ENCODE measurements at places on chromosomes 5 and 9. TPM values are rescaled to one million over a fixed set of nuclear protein-coding genes. Genes with fewer than 3 reads are reported as not detected.

Gene LECT2
- polyA plus RNA-seq: not detected

Gene TSLP
- 2.1 TPM for polyA plus RNA-seq

Gene ZNF618
- 4.9 TPM for polyA plus RNA-seq

Gene FRRS1L
- polyA plus RNA-seq: not detected

Gene PCDHA13
- not detected for polyA plus RNA-seq

Gene CCNJL
- polyA plus RNA-seq: 0.18 TPM

Gene RAI14
- polyA plus RNA-seq: 19.4 TPM

Gene EQTN
- not detected for polyA plus RNA-seq

Gene NR6A1
- polyA plus RNA-seq: 0.50 TPM

Gene IQGAP2
- 40.2 TPM for polyA plus RNA-seq

Gene CDX1
- polyA plus RNA-seq: 30.2 TPM

GRCh38 chr9:126438741-126439401 is 112.2 kb downstream of the MVB12B start:
- H3K36me3 ChIP-seq: no peaks in the 10 kb centered on the region
- H3K27ac ChIP-seq: no peak overlapping the region
- no peak overlapping the region for H3K4me3 ChIP-seq
- DNase-seq: no peak
- H3K4me1 ChIP-seq: no peaks in the 10 kb centered on the region

DNA sequence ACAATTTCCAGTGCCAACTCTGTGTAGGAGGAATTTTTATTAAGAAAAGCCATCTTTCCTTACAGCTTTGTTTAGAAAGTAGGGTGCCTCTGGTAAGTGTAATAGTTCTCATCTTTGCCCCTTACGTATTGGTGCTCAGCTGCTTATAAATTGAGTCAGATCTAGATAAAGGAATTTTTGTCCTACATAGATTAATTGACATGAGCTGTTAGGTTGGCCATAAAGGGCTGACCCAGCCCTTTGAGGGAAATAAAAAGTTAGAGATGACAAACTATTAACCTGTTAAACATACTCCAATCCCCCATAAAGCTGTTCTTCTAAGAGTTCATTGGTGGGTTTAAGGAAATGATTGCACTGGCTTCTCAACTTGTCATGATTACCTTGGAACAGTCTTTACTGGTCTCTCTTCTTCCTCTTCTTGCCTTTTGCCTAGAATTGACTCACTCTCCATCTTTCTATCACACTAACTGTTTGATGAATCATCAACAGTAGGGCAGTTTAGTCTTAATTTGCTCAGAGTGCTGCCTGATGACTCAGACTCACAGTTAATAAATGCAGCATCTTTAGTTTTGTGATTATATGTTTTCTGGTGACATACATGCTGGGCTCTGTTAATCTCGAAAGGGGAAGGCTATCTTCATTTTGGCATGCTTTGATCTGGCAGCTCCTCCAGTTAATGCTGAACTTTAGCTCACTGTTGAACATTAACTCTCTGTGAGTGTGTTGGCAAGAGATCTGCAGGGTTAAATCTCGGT is 51.7 kb downstream of the ARHGAP26 start:
- no peak overlapping the region for H3K4me3 ChIP-seq
- H3K36me3 ChIP-seq: no peaks in the 10 kb centered on the region
- H3K4me1 ChIP-seq: peaks cover 4% of the 10 kb centered on the region
- H3K27ac ChIP-seq: no peak overlapping the region
- DNase-seq: no peak
- H3K27me3 ChIP-seq: no peaks in the 10 kb centered on the region

GRCh38 chr5:144510845-144511579 is 340.3 kb downstream of the KCTD16 start:
- H3K4me1 ChIP-seq: no peaks in the 10 kb centered on the region
- no peak overlapping the region for H3K27ac ChIP-seq
- no peak overlapping the region for H3K4me3 ChIP-seq

GRCh38 chr5:98588215-98588614 is 185.2 kb upstream of the RGMB start:
- no peak overlapping the region for H3K27ac ChIP-seq
- H3K27me3 ChIP-seq: no peaks in the 10 kb centered on the region
- H3K4me1 ChIP-seq: no peaks in the 10 kb centered on the region
- no peaks in the 10 kb centered on the region for H3K36me3 ChIP-seq

DNA sequence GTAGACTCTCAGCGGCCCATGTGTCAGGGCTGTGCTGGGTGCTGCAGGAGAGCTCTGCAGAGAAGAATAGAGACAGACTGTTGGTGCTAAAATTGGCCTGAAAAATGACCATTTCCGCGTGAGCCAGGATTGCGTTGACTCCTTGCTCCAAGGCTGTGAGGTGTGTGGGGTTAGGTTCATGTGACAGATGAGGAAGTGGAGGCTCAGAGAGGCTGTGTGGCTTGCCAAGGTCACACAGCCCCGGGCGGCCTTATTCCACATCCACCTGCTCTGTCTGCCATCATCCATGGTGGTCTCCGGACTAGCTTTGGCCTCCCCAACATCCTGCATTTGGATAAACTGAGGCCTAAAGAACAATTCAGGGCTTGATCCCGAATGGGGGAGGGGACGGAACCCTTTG is 15.2 kb downstream of the NEK6 start:
- H3K27ac ChIP-seq: peak overlapping the region; percentile 35
- no peaks in the 10 kb centered on the region for H3K27me3 ChIP-seq
- no peaks in the 10 kb centered on the region for H3K36me3 ChIP-seq
- H3K4me3 ChIP-seq: no peak overlapping the region

DNA sequence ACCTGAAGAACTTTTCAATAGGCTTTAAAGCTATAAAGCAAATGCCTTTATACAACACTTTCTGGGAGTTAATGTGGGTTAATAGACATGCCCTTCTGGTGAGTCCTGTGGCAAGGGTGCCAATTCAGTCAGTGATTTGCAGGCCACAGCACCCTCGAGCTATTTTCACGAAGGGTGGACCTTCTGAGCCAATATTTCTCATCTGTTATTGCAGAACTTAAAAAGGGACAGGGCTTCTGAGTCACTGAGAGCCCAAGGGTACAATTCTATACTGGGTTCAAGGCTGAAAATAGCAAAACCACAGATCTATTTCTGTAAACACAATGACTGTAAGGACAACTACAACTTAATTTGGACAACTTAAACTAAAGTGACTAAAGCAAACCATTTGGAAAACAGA is 92.8 kb downstream of the GABRG2 start:
- no peak overlapping the region for H3K4me3 ChIP-seq
- no peak for DNase-seq
- H3K36me3 ChIP-seq: no peaks in the 10 kb centered on the region
- no peak overlapping the region for H3K27ac ChIP-seq
- H3K4me1 ChIP-seq: no peaks in the 10 kb centered on the region
- no peaks in the 10 kb centered on the region for H3K27me3 ChIP-seq

DNA sequence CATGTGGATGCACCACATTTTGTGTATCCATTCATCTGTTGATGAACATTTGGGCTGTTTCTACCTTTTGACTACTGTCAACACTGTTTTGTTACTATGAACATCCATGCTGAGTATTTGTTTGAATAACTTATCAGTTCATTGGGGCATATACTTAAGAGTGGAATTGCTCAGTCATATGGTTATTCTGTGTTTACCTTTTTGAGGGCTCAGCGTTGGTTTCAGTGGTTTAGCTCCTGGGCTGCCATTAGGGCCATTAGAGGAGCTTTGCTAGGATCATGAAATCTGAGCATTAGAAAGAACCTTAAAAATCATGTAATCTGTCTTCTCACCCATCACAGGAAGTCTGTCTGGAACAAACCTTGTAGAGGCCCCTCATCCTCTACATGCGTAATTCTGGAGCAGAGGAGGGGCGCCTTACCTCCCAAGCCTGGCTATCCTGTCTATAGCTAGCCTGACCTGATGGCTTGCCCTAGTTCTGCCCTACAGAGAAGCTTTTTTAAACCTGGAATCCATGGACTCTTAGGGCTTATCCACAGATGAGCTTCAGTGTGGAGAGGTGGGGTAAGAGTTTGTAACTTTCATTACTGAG is 92.9 kb downstream of the PDZD2 start:
- DNase-seq: no peak
- no peaks in the 10 kb centered on the region for H3K27me3 ChIP-seq
- H3K27ac ChIP-seq: no peak overlapping the region
- no peak overlapping the region for H3K4me3 ChIP-seq

- no peaks in the 10 kb centered on the region for H3K4me1 ChIP-seq
- peak; percentile 51 for DNase-seq
- peaks cover 2% of the 10 kb centered on the region for H3K36me3 ChIP-seq
- peak overlapping the region; percentile 16 for H3K27ac ChIP-seq
- H3K27me3 ChIP-seq: no peaks in the 10 kb centered on the region
- H3K4me3 ChIP-seq: peak overlapping the region; percentile 39
Observed at GRCh38 chr5:40834391-40834848, 602 bp downstream of the RPL37 start.

DNA sequence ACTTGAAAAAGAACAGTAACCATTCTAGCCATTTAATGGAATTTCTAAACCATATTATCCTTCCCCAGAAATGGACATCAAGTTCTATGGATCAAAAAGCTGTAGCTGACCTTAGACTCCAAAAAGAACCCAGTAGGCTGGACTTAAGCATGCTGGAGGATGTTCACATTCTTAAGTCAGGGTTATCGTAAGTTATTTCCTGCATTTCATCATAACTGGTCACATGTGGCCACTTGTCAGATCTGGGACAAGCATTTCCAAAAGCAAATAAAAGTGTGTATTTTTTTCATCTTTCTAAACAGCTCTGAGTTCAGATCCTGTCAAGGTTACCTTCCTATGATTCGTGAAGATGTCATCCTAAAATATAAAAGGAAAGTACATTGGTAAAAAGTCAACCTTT is 274.5 kb upstream of the PTGER4 start:
- no peak for DNase-seq
- no peak overlapping the region for H3K4me3 ChIP-seq
- H3K4me1 ChIP-seq: no peaks in the 10 kb centered on the region
- H3K27me3 ChIP-seq: no peaks in the 10 kb centered on the region
- H3K27ac ChIP-seq: no peak overlapping the region

GRCh38 chr5:97854871-97855762 is 672.1 kb upstream of the RIOK2 start:
- H3K4me3 ChIP-seq: no peak overlapping the region
- H3K27ac ChIP-seq: no peak overlapping the region
- no peaks in the 10 kb centered on the region for H3K27me3 ChIP-seq
- no peaks in the 10 kb centered on the region for H3K36me3 ChIP-seq
- no peak for DNase-seq
- no peaks in the 10 kb centered on the region for H3K4me1 ChIP-seq

GRCh38 chr5:55836191-55836590 is 15.0 kb upstream of the IL31RA start:
- no peaks in the 10 kb centered on the region for H3K36me3 ChIP-seq
- no peaks in the 10 kb centered on the region for H3K4me1 ChIP-seq
- no peak overlapping the region for H3K27ac ChIP-seq
- no peak overlapping the region for H3K4me3 ChIP-seq
- no peaks in the 10 kb centered on the region for H3K27me3 ChIP-seq
- no peak for DNase-seq

- no peak for DNase-seq
- no peaks in the 10 kb centered on the region for H3K4me1 ChIP-seq
- no peaks in the 10 kb centered on the region for H3K36me3 ChIP-seq
Observed at GRCh38 chr9:91896097-91896496, 53.9 kb downstream of the ROR2 start.

DNA sequence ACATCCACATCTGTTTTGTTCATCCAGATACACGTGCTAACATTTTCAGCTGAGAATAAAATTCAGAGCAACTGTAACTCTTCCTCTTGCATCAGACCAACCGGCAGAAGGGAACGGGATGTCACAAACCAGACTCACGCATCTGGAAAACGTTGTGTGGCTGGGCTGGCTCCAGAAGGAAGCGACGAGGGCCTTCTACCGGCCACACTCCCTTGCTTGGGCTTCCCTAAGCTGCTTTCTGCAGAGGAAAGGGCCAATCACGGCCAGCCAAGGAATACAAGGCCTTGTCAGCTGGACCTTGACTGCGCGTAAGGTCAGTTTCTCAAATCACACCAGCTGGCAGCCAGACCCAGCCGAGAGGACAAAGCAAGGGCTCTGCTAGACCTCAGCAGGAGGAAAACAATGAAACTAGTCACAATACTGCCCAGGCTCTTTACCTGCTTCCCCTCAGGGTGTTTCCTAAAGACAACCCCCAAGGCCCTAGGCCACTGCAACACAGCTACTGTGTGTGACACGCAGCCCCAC is 106.1 kb downstream of the THBS4 start:
- DNase-seq: peak; percentile 81
- no peak overlapping the region for H3K4me3 ChIP-seq
- peaks cover 1% of the 10 kb centered on the region for H3K36me3 ChIP-seq
- H3K27me3 ChIP-seq: no peaks in the 10 kb centered on the region

DNA sequence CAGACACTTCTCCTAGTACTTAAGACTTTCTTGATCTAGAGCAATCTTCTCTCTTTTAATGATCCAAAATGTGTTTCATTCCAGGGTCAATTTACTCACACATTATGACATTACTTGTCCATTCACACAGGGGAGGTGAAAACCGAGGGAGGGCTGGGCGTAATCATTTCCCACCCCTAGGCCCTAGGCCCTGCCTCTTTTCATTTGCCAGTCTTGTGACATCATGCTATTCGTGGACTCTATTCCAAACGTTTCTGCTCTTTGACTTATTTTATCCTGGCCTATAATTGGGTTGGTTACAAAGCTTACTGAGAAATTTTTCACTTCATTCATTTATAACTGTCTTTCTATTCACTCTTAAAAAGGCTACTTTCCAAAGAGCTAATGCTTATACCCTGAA is 2.4 kb downstream of the DCAF12 start:
- no peak overlapping the region for H3K4me3 ChIP-seq
- no peaks in the 10 kb centered on the region for H3K27me3 ChIP-seq
- H3K4me1 ChIP-seq: no peaks in the 10 kb centered on the region

DNA sequence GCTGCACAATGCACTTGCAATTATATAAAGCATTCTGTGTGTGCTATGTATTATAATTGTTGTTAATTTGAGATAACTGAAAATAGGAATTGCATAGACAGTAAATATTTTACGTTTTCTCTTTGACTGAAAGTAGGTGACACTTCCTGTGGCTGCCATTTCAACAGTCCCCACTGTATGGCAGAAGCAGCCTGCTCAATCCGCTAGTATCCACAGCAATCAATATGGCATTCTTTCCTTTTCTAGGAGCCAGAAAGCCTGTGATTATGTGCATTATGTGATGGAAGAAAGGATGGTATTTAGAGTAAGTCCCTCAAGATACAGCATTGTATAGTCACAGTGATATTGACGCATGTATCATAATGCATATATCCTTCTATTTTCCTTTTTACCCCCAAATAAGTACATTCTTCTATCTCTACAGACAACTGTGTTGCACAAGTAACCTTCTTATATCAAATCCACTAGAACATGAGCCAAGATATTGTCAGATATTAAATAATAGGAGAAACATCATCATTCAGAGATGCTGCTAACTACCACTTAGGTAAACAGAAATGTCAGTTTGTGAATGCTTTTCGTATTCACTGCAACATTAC is 59.7 kb downstream of the CARTPT start:
- H3K36me3 ChIP-seq: no peaks in the 10 kb centered on the region
- H3K27me3 ChIP-seq: no peaks in the 10 kb centered on the region
- H3K4me1 ChIP-seq: no peaks in the 10 kb centered on the region
- no peak for DNase-seq
- H3K4me3 ChIP-seq: no peak overlapping the region
- no peak overlapping the region for H3K27ac ChIP-seq

Measured in aorta (tissue), 5 donors.